ENCODE measurements at places on chromosomes 7 and 10.

DNA sequence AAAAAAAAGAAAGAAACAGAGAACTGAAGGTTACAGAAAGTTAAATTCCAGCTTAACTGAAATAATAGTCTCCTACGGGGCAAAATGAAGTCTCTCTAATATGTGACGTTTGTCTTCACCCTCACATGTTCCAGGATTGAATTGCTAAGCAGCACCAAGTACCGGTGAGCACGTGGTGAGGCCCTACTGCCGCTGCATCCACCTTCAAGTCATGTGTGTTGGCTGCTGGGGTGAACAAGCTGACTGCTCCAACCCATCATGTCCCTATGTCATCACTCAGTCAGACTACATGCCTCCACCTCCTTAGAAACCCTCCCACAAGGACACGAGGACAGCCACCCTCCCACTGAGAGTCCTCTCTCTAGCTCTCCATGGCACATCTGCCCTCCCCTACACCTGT is 35.4 kb upstream of the NPFFR1 start:
- DNase-seq = no peak

GRCh38 chr7:34333184-34333583 is 324.8 kb upstream of the NPSR1 start:
- no peak for DNase-seq

GRCh38 chr7:51015581-51015980 is 232.9 kb upstream of the GRB10 start:
- DNase-seq = no peak

DNA sequence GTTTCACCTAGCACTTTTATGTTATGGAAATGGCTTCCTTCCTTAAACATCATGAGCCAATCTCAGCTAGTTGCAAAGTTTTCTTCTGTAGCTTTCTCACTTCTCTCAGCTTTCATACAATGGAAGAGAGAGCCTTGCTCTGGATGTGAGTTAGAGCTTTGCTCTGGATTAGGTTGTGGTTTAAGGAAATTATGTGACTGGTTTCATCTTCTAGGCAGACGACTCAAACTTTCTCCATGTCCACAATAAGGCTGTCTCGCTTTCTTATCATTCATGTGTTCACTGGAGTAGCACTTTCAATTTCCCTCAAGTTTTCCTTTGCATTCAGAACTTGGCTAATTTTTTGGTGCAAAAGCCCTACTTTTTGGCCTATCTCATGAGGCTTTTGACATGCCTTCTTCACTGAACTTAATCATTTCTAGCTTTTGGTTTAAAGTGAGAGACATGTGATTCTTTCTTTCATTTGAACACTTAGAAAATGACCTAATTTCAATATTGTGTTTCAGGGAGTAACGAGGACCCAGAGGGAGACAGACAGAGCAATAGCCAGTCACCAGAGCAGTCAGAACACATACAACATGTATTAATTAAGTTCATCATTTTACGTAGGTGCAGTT is 49.8 kb downstream of the CNOT4 start:
- DNase-seq = no peak

DNA sequence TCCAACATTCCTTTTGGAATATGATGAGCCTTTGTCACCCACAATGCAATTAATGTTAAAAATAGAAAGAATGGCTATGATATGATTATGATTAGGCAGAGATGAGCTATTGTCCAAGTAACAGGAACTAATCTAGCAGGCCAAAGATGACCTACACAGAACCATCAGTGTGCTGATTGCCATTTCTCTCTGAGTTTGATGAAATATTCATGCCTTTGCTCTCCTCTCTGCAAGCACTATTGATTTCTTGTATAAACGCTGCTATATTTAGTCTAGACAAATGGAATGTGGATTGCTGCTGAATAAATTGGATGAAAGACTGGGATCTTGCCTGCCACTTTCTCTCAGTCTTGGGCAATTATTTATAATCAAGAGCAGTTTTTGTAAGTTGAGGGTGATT is 85.4 kb downstream of the HDAC9 start:
- no peak for DNase-seq

GRCh38 chr10:114396464-114396863 is 7.8 kb downstream of the AFAP1L2 start:
- DNase-seq = no peak

- DNase-seq = peak; percentile 51
These were observed 168.5 kb downstream of the LCOR start for GRCh38 chr10:97000487-97001182.

- DNase-seq = no peak
These were observed 148.7 kb downstream of the C1GALT1 start for GRCh38 chr7:7330997-7331396.

DNA sequence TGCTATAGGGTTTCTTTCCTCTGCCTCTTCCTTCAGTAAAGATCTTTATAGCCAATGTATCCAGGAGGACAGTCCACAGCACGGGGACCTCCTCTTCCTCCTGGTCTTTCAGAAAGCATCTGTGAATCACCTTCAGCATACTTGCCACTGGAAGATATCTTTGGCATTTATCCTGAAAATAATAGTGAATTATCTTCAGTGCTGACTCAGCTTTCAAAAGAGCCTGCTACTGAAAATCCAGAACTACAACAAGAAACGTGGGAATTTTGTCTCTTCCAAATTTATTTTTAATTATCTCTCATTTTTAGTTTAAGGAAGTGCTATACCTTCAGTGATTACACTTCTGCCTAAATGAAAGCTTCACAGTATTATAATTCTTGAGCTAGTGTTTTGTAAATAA is 7.6 kb upstream of the UNC5B start:
- no peak for DNase-seq

DNA sequence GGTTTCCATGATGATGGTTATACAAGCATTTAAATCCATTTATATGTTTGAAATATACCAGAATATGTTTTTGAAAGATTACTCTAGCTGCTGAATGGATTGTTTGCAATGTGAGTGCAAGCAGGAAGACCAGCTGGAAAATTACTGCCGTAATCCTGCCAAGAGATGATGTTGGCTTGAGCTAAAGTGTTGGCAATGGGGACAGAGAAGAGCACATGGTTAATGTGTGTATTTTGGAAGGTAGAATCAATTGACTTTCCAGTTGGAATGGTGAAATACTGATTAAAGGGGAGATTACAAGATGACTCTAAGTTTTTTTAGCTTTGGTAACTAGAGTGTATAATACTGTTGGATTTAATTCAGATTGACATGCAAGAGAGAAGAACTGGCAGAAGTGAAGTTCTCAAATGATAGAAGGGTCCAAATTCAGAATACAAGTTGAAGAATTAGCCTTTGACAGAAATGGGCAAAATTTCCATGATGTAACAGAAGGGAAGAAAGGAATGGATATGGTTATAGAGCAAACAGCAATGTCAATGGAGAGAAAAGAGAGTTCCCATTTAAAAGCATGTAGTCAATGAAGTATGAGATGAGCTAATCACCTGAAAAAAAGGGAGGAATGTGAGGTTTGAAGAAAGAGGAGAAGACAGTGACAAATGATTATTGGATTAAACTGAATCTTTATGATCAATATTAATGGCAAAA is 422.0 kb downstream of the CDC14C start:
- no peak for DNase-seq

DNA sequence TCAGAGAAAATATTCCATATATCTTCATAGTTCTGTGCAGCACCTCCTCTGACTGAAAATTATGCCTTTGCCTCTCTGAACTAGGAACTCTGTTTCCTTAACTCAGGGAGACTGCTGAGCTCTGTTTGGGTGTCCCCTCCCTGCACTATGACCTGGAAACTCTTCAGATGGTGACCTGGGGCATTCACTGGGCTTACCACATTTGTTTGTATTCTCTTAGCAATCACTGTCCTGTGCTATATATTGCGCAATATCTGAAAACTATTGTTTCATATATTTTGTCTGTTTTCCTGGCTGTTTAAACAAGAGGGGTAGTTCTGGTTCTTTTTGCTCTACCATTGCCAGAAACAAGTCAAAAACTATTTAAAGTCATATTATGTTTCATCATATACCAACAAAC is 181.8 kb upstream of the KIAA1217 start:
- DNase-seq = no peak

GRCh38 chr10:125605167-125605566 is 77.8 kb downstream of the TEX36 start:
- no peak for DNase-seq

- no peak for DNase-seq
These were observed 33.7 kb upstream of the CREB5 start for GRCh38 chr7:28378574-28379149.

DNA sequence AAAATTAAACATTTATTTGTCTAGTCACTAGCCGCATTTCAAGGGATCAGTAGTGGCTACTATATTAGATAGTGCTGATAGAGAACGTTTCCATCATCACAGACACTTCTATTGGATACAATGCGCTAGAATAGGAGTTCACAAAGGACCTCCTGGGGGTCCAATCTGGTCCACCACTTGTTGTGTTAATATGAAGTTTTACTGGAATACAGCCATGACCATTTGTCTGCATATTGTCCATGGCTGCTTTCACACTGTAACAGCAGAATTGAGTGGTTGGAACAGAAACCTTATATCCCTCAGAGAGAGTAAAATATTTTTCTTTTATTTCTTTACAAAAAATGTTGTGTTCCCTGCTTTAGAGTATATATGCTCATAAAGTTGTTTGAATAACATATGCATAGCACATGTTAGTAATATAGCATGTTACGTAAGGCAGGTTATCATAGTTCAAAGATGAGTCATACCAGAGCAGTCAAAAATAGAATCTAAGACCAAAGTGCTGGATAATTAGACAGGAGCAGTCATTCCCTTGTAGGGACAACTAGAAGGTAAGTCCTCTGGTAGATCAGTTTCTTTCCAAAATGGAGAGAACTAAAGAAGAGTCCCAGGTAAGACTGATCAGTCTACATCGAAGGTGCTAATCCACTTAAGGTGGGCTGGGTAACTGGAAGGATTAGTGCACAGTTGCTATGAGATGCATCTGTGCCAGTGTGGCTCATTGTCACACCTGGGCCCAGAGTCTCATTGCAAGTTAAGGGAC is 14.9 kb downstream of the BZW2 start:
- no peak for DNase-seq

- no peak for DNase-seq
These were observed 197.4 kb downstream of the ELMO1 start for GRCh38 chr7:37251222-37251621.

- DNase-seq = no peak
These were observed 160.6 kb downstream of the LCOR start for GRCh38 chr10:96992721-96993120.

- no peak for DNase-seq
These were observed 92.2 kb upstream of the LRRC4 start for GRCh38 chr7:128123291-128124037.

GRCh38 chr7:80014511-80014910 is 120.1 kb upstream of the GNAI1 start:
- no peak for DNase-seq

DNA sequence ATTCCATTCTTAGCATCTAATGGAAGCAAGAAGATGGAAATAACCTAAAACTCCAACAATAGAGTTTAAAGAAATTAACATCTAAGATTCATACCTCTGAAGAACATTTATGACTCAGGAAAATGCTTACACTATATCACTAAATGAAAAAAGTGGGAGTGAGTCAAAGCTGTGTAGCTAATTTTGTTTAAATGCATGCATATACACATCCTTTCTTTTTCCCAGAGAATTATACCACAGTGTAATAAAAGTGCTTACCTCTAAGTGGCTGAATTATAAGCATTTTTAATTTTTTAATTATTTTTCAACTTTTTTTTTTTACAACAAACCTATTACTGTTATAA is 44.3 kb downstream of the CCDC71L start:
- DNase-seq = no peak

DNA sequence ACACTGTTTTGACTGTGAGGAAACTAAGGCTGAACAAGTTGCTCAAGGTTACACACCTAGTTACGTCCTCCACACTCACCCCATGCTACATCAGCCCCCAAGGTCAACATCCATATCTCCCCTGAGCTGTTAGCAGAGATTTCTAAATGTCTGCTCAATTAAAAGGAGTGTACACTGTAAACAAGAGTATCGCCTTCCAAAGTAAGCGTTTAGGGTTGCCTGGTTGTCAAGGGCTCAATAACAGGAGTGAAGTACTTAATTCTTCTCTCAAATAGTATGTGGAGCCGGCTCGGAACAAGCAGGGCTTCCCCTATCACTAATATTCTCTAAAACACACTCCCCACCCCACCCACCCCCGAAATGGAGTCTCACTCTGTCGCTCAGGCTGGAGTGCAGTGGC is 412.8 kb upstream of the GALNT17 start:
- no peak for DNase-seq

DNA sequence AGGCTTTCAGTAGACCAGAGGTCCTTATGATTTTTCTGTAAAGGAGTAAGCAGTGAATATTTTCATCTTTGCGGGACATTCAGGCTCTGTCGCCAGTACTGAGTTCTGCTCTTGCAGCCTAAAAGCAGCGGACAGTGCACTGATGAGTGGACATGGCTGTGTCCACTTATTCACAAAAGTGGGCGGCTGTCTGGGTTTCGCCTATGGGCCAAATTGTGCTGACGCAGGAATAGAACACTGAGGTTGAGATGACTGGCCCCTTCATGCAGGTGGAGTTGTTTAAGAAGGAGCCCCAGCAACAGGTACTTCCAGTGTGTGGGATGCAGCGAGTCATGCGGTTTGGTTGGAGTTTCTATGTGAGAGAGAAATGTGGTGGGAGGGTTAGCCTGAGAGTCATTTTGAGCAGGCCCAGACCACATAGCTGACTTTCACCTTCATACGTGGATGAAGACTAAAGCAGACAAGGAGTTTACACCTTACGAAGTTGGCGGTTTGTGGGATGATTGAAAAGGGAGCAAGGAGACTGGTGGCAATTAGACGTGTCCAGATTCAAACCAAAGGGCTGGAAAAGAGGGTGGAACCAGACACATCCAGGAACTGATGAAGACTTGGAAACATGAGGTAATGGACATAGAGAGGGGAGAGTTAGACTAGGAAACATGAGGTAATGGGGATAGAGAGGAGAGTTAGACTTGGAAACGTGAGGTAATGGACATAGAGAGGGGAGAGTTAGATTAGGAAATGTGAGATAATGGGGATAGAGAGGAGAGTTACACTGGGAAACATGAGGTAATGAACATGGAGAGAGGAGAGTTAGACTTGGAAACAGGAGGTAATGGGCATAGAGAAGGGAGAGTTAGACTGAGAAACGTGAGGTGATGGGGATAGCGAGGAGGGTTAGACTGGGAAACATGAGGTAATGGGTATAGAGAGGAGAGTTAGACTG is 38.2 kb downstream of the WDR37 start:
- no peak for DNase-seq

DNA sequence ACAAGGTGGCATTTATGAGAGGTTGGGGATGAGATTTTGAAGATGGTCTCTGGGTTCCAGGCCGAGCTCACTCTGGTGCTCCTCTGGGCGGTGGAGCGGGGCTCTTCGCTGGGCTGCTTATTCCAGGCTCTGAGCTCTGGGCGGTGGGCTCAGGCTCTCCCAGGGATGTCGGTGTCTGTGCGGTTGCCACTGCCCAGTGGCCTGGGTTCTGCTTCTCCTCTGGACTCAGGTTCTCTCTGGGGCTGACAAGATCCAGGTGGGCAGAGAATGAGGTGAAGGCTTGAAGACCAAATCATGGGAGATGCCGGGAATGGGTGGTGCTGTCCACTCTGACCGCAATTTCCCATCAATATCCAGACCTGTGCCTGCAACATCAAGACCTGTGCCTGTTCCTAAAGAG is 40.6 kb downstream of the RBAK start:
- no peak for DNase-seq

GRCh38 chr7:105623378-105623777 is 42.1 kb upstream of the EFCAB10 start:
- DNase-seq = no peak
